ENCODE measurements at places on chromosomes 3 and 15. TPM values are rescaled to one million over a fixed set of nuclear protein-coding genes. Genes with fewer than 3 reads are reported as not detected.

CILP gene
- not detected for polyA plus RNA-seq

GRCh38 chr3:4341336-4341675 lies 38.1 kb downstream of the SETMAR start:
- DNase-seq: no peak

GPR171 gene
- polyA plus RNA-seq: 71.5 TPM

ACTC1 gene
- polyA plus RNA-seq: not detected

DNA sequence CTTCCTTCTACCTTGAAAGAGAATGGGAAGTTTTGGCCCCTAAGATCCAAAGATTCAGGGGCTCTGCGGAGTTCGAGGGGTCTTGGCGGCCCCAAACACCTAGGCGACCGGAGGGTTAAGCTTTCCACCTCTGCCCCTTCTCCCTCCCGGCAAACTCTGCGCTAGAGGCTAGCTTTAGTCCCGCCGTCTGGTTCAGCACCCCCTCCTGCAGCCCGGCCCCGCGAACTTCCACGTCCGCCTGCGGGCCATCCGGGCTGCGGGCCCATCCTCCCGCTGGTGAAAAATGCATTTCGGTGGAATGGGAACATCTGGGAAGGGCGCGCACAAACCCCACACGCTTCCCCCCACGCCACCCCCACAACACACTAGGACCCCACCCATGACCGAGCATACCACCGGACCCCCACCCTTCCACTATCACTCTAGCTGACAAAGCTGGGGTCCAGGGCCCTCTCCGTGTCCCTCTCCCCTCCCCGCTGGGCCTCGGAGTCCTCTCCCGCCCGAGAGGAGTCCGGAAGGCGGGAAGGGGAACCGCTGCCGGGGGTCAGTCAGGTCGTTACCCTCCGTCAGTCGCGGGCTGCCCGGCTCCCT lies 1.0 kb downstream of the SHOX2 start:
- DNase-seq: no peak

DNA sequence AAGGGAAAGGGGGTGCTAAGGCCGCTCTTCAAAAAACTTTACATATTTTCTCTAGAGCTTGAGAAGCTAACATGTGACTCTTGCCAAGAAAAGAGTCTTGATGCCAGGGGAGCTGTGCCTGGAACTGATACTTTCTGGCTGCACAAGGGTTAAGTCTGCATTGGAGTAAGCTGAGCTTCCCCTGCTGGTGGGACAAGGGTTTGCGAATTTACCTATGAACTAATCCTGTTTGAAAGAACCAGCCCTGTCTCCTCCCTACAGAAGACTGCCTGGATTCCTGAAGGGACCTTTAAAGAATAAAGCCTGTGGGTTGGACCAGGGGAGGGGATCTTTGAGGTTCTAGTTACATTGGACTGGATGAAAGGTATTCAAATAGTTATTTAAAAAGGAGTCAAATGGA lies 58.3 kb upstream of the EPHA3 start:
- no peak for DNase-seq

- DNase-seq: no peak
These were observed 15.0 kb upstream of the RTP3 start for GRCh38 chr3:46482632-46483350.
